H1 (cell line): ENCODE measurements at places on chromosomes 5 and 9. TPM values are rescaled to one million over a fixed set of nuclear protein-coding genes. Genes with fewer than 3 reads are reported as not detected.

PPP6C gene
- total RNA-seq = 50.0 and 52.3 TPM in 2 replicates

PCDHA1 gene
- total RNA-seq = 0.50 and 0.52 TPM in 2 replicates

DNA sequence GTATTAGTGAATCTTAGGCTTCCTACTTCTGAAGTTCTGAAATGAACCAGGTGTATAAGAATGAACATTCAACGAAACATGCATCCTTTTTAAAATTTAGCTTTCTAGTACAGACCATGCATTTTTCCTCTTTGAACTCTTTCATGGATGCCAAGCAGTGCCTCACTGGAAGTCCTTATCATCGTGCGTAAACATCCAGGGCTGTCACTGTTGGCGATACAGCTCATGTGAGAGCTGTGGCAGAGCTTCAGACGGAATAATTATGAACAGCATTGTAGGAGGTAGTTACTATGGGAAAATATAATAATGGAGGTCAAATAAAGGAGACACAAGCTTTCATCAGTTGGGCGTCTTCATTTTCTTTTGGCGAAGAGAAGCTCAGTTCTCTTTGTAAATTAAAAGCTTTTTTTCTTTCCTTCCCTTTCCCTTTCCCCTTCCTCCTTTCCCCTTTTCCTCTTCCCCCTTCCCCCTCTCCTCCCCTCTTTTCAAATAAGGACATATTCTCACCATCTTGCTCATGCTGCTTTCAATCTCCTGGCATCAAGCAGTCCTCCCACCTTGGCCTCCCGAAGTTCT, 167.3 kb downstream of the KDM4C start:
- DNase-seq = no peak

DNA sequence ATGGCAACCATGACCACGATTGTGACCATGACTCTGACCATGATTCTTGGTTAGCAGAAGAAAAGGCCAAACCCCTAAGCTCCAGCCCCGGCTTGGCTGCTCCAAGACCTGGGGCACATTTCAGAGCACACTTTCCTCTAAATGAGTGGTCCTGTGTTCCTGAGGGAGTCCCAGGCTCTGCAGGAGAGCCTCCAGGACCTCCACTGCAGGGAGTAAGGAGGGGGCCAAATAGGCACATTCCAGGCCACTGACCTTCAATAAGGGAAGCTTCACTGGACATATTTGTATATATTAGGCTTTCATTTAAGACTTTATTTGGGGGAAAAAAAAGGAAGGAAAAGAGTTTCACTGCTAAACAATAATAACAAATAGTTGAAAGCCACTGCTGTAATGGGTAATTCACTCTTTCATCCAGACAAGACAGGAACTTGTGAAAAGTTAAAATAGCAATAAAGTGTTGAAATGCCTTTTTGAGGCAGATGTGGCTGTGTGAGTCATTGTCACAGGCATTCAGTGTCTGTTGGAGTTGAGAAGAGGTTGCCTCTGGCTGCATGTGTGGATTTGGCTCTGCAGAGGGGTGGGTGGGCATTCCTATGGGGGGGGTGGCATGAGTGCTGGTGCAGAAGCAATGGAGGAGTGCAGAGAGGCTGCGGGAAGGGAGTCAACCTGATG, 63.9 kb upstream of the TGFBR1 start:
- no peak for DNase-seq

PPP3R2 gene
- total RNA-seq = not detected in 2 replicates

DNA sequence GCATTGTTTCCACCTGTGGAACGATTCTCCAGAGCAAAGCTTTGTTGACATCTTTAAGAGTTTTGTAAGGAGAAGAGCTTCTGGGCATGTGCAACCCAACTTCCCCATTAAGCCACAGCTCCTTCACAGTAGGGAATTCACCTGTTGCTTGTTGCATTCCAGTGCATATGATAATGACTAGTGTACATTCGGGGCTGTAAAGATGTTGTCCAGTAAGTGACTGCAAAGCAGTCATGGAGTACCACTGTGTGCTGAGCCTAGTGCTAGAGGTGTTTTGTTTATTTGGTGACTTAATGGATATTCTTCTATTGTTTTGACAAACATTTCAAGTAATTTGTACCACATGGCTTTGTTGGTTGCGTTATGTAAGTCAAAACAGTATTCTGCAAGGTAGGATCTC, 12.8 kb downstream of the UGCG start:
- no peak for DNase-seq

DNA sequence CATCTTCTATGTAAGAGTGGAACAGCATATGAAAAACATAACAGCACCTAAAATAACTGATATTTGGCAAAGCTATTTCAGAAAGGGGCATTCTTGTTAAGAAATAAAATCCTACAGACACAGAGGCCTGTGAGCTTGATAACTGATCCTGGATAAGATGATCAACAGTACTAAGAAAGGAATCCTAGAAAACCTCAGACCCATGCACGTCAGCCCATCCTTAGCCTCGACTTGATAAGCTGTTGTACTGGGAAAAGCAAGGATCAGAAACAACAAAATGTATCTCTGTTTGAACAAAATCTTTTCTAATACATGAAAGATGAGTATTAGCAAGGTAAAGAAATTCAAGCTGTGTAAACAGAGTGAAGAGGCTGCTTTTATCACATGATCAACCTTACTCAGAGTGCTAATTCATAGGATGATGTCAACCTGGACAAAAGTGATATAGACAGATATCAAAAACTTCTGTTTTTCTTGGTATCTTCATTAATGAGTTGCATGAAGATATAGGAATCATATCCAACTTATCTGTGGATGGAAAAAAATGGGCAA, 15.2 kb downstream of the LIFR start:
- no peak for DNase-seq

TYRP1 gene
- total RNA-seq = not detected in 2 replicates
